Stimulated activated CD8-positive, alpha-beta memory T cell treated with anti-CD3 and anti-CD28 coated beads, Interleukin-4, amount 100 ng/mL, for 24 hours (primary cell): ENCODE measurements at places on chromosomes 16 and 17.

- DNase-seq = no peak
These were observed 69.2 kb downstream of the MAP2K4 start for GRCh38 chr17:12089809-12090384.

- no peak for DNase-seq
These were observed 661 bp downstream of the LRRC3C start for GRCh38 chr17:39927929-39928857.

DNA sequence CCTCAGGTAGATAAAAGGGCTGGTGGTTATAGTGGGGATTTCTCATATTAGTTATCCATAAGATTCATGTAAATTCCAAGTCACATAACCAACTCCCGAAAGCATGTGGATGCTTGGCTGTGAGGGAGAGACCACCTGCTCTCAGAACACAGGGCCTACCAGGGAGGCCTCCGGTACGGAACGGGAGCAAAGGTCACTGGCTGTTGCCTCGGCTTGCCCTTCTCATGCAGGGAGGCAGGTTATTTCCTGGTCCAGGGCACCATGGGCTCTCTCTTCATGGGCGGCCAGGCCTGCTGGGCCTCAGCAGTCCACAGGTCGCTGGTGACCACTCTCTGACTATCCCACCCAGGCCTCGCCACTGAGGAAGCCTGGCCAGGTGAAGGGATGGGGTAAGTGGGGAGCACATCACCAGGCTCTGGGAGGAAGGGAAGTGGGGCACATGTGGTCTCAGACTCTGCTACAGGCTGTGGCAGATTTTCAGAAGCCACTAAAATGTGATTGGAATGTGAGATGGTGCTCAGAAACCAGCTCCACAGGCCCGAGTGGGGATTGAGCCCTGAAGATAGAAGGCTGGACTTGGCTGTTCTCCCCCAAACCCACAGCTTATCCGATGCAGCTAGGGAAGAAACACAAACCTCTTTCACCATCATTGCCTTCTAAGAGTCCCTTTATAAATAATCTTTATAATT is 45.4 kb downstream of the HNF1B start:
- DNase-seq = no peak

DNA sequence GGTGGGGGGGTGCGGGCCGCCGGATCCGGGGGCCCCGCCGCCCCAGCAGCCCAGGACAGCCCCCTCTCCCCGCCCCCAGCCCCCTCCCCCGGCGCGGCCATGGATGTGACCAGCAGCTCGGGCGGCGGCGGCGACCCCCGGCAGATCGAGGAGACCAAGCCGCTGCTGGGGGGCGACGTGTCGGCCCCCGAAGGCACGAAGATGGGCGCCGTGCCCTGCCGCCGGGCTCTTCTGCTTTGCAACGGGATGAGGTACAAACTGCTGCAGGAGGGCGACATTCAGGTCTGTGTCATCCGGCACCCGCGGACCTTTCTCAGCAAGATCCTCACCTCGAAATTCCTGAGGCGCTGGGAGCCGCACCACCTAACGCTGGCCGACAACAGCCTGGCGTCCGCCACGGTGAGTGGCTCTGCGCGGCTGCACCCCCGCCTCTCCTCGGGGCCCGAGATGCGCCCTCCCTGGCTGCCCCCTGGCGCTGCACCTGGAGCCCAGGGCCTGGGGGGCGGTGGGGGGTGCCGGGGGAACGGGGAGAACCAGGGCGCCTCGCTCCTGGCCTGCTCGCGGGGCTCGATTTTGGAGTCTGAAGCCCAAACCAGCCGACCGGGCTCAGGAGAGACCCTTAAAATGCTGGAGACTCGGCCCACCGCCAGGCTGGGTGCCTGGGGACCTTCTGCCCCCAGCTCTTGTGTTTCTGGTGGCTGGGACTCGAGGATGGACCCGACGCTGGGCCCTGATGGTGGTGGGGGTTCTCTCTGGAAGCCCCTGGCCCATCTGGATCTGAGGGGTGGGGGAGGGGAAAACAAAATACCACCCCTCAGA is 744 bp downstream of the CMIP start:
- DNase-seq = peak; percentile 26

DNA sequence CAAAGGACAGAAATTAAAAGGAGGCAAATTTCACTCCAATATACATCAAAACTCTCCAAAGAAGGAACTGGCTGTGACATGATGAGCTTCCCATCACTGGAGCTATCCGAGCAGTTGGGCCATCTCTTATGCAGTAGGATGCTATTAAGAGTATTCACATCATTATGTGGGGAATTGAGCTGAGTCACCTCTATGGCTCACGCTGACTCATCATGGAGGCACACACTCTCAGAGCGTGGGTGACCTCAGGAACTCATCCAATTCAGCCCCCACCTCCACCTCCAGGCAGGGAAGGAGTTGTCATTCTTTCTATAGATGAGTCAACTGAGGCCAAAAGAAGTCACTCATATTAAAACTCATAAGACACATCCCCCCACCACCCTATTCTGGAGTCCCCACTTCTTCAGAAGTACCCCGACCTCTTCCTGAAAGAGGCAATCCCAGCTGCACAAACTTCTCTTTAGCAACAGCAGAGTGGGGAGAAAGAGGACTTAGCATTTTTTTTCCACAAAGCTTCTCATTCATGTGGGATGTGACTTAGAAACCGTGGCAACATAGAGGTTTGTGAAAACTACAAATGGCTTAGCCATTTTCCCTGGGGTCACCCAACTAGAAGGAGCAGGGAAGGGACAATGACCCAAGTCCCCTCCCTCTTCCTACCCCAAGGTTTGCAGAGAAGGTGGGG is 32.5 kb downstream of the ABCC12 start:
- DNase-seq = peak; percentile 28

DNA sequence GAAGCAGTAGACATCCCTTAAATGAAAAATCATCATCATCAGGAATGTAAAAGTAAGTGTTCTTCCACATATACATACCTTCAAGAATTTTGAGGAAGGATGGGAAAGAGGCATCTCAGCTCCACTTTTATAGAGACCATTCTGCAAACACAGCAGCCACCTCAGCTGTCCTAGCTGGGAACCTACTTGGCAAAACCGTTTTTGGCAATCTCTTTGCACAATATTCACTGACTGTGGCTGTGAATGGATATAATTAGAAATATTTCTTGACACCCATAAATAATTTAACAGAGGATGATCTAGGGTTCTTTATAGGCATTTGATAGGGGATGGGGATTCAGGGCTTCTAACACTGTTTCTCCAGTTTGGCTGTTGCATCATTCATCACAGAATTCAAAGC is at the start of gene MYH4:
TSS of gene MYH4 (minus strand) at position 101 of the 400 bp plus-strand sequence. CDS start 2,814 bp downstream, outside the sequence.
- no peak for DNase-seq

- DNase-seq = no peak
These were observed 5.0 kb downstream of the NECAB2 start for GRCh38 chr16:83973077-83973476.

- DNase-seq = no peak
These were observed 31.5 kb downstream of the PIPOX start for GRCh38 chr17:29074488-29074887.

GRCh38 chr17:57482657-57483056 is 226.3 kb downstream of the MSI2 start:
- no peak for DNase-seq

- no peak for DNase-seq
These were observed at the start of gene BHLHA9 for GRCh38 chr17:1270210-1271029. BHLHA9 (plus strand) TSS chr17:1270444; CDS start chr17:1270564, 120 bp downstream.

DNA sequence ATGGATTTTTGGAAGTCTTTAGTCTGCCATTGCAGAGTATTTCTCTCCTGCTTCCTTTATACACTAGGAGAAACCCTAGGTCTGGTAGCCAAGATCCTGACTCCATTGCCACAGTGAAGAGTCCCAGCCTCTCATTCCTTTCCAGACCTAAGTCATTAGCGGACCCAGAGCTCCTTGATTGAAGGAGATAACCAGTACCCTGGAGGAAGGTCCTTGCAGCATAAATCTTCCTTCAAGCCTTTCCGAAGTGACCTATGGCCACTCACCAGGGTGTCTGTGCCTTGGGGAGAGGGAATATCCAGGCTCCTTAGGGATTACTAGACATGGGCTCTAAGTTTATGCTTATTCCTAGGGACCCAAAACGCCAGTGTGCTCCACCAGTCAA is 35.8 kb downstream of the BCL7C start:
- DNase-seq = no peak

GRCh38 chr17:17789828-17790636 is 46.8 kb downstream of the SREBF1 start:
- DNase-seq = no peak

- DNase-seq = no peak
These were observed 90.2 kb downstream of the CDH8 start for GRCh38 chr16:61946019-61946418.

DNA sequence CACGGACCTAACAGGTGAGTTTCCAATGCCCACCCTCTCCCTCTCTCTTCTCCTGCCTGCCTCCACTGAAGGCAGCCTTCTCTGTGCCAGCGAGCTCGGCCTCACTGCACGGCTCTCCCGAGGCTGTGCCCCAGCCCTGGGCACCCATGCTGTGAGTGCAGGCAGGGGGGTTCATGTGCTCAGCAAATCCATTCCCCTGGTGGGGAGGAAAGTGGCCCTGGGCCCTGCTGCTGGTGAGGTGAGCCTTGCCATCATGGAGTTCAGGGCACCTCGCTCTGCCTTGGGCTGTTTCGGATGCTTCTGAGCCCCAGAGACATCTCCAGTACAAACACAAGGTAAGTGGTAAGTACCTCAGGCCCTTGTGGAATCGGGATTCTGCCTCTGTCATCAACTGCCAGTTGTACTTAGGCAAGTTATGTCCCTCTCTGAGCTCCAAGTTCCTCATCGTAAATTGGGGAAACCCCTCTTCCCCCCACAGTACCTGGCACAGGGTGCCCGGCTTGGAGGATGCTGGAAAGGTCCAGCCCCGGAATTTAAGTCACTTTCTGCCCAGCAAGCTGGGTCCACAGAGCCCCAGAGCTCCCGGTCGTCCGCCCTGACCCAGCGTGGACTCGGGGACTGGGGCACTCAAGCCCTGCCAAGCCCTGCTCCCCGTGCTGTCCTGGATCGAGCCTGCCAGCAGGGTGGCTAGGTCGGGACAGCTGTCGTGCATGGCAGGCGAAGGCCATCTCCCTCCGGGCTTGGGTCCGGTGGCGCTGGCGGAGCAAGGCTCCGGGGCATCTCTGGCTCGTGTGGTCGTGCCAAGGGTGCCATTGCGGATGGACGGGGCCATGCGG is 684 bp upstream of the NUDT16L1 start:
- DNase-seq = no peak

DNA sequence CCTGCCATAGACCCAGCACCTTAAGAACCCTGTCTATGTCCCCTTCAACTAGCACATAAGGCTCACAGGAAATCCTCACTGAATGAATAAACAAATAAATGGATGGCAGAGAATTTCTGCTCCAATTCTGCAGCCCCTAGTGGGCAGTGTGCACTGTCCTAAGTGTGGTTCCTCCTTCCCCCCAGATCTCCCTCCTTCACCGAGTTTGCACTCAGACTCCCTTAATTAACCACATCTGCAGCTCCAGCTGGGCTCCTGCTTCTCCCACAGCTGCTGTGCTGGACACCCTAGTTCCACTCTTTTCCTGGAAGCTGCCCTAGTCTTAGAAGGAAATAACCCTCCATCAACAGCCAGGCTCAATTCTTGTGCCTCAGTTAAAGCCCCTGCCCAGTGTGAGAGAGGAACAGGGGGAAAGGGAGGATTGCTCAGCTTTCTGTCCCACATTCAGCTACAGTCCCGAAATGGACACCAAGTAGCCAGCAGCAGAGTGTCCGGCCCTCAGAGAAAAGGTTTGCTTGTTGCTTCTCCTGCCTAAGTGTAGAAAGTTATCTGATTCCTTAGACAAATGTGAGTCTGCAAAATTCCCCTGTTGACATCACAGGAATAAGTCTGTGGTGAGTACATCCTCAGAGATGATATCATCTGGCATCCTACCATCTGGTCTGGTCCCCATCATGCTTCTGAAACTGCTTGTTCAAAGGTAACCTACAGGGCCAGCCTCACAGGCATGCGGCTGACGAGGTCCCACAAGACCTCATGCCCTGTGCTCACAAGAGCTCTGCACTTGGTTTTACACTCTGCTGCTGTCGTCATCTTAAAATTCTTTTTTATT is 12.3 kb downstream of the LRRC3C start:
- no peak for DNase-seq

DNA sequence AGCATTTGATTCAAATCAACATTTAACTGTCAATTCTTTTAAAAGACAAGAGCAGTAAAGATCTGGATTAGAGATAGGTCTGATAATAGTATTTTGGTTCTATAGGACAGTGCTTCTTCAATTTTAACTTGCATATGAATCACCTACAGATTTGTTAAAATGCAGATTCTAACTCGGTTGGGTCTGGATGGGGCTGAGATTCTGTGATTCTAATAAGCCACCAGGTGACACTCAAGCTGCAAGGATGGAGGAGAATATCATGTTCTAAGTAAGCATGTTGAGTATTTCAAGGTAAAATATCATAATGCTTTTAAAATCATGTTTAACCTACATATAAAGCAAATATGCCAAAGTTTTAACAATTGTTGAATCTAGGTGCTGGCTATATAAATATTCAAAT is 15.8 kb downstream of the TSPOAP1 start:
- DNase-seq = no peak

- no peak for DNase-seq
These were observed 326.5 kb downstream of the HAPSTR1 start for GRCh38 chr16:9417898-9418297.

- DNase-seq = no peak
These were observed 10.1 kb downstream of the TEKT5 start for GRCh38 chr16:10684511-10685151.

- peak; percentile 74 for DNase-seq
These were observed at the start of gene MAP2K6 for GRCh38 chr17:69414408-69415274. MAP2K6 (plus strand) TSS chr17:69414697; CDS start chr17:69414985, 288 bp downstream.

GRCh38 chr17:65902831-65903522 is 289.0 kb downstream of the CEP112 start:
- no peak for DNase-seq

GRCh38 chr17:51901242-51901641 is 257.3 kb downstream of the CA10 start:
- DNase-seq = no peak

DNA sequence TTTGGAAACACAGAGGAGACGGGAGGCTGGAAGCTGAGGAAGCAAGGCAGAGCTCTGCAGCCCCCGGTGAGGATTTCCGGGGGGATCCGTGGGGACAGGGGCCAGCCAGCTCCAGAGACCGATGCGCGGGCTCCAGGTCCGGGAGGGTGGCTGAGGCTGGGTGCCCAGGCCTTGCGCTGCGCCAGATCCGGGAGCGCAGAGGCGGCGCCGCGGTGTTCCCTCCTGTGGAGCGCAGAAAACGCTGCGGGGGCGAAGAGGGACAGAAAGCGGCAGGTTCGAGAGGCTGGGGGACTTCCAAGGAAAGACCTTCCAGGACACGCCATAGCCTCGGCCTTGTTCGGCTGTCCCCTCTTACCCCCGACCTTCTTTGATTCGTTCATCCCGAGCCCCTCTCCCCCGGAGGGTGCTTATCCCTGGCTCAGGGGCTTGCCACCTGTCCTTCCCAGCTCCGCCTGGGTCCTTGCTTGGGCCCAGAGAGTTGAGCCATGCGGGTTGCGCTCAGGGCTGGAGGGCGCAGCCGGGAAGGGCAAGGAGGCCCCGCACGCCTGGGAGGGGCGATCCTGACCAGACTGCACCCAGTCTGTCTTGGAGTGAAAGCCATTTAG is 697 bp upstream of the SHISA9 start:
- DNase-seq = no peak

- no peak for DNase-seq
These were observed 3.9 kb upstream of the SPATA20 start for GRCh38 chr17:50542795-50543774.
